Gastroesophageal sphincter (tissue), 4 donors: ENCODE measurements at places on chromosomes 12 and 14. TPM values are rescaled to one million over a fixed set of nuclear protein-coding genes. Genes with fewer than 3 reads are reported as not detected.

Gene NYNRIN
- 6.9 TPM for total RNA-seq

DNA sequence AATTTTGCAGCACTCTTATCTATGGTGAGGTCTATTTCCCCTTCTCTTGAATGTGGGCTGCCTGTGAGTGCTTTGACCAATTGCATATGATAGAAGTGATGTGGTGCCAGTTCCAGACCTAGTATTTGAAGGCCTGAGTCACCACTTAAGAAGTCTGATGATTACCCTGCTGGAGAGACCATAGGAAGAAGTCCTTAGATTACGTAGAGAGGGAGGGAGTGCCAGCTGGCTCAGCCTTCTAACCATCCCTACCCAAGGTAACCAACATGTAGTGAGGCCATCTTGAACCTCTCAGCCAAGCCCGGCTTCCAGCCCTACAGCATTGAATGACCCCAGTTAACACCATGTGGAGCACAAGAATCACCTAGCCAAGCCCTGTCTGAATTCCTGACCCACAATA is 166.9 kb downstream of the NELL2 start:
- no peak for ATAC-seq

Gene SOAT2
- not detected for total RNA-seq

GRCh38 chr14:51331486-51332367 is 91.7 kb downstream of the TMX1 start:
- no peak for ATAC-seq

DNA sequence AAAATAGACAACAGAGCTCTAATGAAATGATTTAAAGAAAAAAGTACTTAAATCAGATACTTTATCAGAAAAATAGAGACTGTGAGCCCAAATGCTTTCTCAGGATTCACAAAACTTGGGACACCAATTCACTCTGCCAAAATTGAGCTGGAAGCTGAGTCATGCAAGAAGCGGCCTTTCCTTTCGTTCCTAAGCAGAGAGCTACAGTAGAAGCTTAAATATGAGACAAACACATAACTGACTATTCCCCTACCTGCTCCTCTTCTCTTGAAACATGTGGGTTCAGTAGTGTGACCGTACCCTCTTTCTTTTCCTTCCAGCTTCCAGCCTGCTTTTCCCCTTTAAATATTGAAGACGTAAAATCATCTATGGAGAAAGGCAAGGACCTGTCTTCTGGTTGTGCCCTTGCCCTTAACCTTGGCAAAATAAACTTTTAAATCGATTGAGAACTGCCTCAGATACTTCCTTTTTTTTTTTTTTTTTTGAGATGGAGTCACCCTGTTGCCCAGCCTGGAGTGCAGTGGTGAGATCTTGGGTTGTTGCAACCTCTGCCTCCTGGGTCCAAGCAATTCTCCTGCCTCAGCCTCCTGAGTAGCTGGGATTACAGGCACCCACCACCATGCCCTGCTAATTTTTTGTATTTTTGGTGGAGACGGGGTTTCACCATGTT is 4.4 kb upstream of the SDS start:
- ATAC-seq = no peak

Gene FOXN4
- total RNA-seq = not detected

GRCh38 chr14:56119201-56119981 is 1.2 kb downstream of the PELI2 start:
- peak; percentile 23 for ATAC-seq

- no peak for ATAC-seq
These were observed 114.2 kb downstream of the C12orf75 start for GRCh38 chr12:105444653-105445102.

- no peak for ATAC-seq
These were observed 36.7 kb downstream of the TRMT5 start for GRCh38 chr14:60944204-60944603.

- no peak for ATAC-seq
These were observed 65.9 kb downstream of the CACNA1C start for GRCh38 chr12:2118481-2119255.

DNA sequence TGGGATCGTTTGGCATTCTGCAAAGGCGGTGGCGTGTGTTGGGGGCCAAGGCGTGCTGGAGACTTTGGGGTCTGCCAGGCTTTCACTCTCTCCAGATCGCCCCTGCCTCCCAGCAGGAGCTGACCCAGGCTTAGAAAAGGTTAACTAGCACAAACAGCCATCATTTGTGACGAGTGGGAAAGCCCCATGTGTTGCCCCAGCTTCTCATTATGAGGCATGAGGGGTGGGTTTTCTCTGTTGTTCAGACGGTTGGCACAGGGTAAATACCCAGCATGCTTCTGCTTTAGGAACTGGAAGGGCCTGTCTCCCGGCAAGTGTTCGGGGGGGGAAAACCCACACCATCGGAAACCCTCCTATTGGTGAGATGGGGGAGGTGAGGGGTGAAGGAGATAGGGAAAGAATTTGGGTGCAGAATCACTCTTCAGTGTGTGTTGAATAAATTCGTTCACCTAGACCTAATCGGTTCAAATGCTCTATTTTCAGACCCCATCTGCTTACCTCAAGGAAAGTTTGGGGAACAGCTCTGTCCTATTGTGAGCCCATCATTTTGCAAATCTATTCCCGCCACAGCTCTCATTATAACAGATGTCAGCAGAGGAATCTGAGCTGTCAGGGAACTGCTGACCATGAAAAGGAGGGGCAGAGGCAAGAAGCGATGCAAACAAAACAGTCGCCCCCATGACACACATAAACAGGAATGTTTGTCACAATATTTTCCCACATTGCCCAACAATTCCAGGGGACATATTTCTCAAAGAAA is 34.7 kb upstream of the C12orf42 start:
- no peak for ATAC-seq

Gene RNF212B
- not detected for total RNA-seq

Gene FBLN5
- 186 TPM for total RNA-seq

GRCh38 chr14:88025313-88025712 is 20.4 kb downstream of the GPR65 start:
- ATAC-seq = no peak

GRCh38 chr12:24952389-24952788 is 3.5 kb upstream of the BCAT1 start:
- no peak for ATAC-seq

Gene POTEG
- not detected for total RNA-seq

- peak; percentile 36 for ATAC-seq
These were observed 25.9 kb downstream of the SUDS3 start for GRCh38 chr12:118402251-118402650.

DNA sequence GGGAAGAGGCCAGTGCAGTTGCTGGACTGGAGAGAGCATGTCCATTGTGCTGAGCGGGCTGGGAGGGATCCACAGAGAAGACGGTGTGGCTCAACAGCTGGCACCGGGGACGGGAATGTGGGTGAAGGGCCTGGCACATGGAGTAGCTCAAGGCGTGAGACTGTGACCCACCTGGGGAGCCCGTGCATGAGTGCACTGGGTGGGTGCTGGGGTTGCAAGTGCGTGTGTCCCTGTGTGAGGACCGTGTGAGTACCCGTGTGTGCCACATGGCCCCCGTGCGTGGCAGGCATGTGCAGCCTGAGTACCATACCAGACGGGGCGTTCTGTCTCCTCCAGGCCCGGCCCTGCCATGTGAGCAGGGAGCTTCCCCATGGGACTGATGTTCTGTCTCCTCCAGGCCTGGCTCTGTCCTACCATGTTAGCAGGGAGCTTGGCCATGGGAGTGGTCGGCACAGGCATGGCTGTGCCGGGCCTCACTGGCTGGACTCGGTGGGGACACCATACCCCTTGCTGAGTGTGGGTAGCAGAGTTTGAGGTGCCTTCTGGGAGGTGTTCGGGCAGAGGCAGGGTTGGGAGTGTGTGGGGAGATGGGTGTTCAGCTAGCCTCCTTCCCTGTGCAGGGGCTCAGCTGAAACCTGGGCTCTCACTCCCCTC is 234.4 kb downstream of the TMEM121 start:
- ATAC-seq = no peak

- no peak for ATAC-seq
These were observed 101.3 kb downstream of the TMX1 start for GRCh38 chr14:51341338-51341737.

GRCh38 chr14:54106661-54107377 is 150.2 kb upstream of the BMP4 start:
- no peak for ATAC-seq

Gene WNT5B
- 76.5 TPM for total RNA-seq

- no peak for ATAC-seq
These were observed 201.0 kb downstream of the TMX1 start for GRCh38 chr14:51441001-51441400.
